ENCODE measurements at places on chromosomes 3 and 15. TPM values are rescaled to one million over a fixed set of nuclear protein-coding genes. Genes with fewer than 3 reads are reported as not detected.

Gene GOLGA6A
- polyA plus RNA-seq = not detected

Gene ISLR
- polyA plus RNA-seq = not detected

Gene BUB1B
- polyA plus RNA-seq = 3.3 TPM

Gene C3orf20
- polyA plus RNA-seq = 0.02 TPM

Gene WDR48
- 14.9 TPM for polyA plus RNA-seq

Gene TGM5
- 0.23 TPM for polyA plus RNA-seq

Gene GRM7
- not detected for polyA plus RNA-seq

Gene RHCG
- 8.9 TPM for polyA plus RNA-seq

Gene CRYGS
- 1.1 TPM for polyA plus RNA-seq

Gene RARB
- polyA plus RNA-seq = 0.06 TPM

Gene CYP8B1
- not detected for polyA plus RNA-seq

Gene CYP11A1
- polyA plus RNA-seq = not detected

Gene GOLGA8R
- 0.20 TPM for polyA plus RNA-seq

Gene FAM174B
- 0.44 TPM for polyA plus RNA-seq

Gene MBNL1
- polyA plus RNA-seq = 58.3 TPM

Gene PLAAT1
- 0.57 TPM for polyA plus RNA-seq

Gene KBTBD12
- not detected for polyA plus RNA-seq

Gene GP9
- not detected for polyA plus RNA-seq

Gene ERICH6
- polyA plus RNA-seq = not detected

Gene C3orf85
- not detected for polyA plus RNA-seq

Gene VILL
- polyA plus RNA-seq = 2.1 TPM

Gene CFAP92
- polyA plus RNA-seq = 0.26 TPM

Gene CCR8
- not detected for polyA plus RNA-seq

Gene PRSS50
- polyA plus RNA-seq = not detected

Gene CGGBP1
- polyA plus RNA-seq = 43.0 TPM
